ENCODE measurements at places on chromosomes 7 and 10. TPM values are rescaled to one million over a fixed set of nuclear protein-coding genes. Genes with fewer than 3 reads are reported as not detected.
A peak's percentile ranks its signal among the peaks of the same experiment; 100 is the strongest.

MRLN gene
- not detected for total RNA-seq

GTF2I gene
- total RNA-seq, result 381 TPM

TRPV6 gene
- 0.16 TPM for total RNA-seq

EPHA1 gene
- total RNA-seq, result not detected

GIMAP2 gene
- not detected for total RNA-seq

DNAH11 gene
- 0.63 TPM for total RNA-seq

DNA sequence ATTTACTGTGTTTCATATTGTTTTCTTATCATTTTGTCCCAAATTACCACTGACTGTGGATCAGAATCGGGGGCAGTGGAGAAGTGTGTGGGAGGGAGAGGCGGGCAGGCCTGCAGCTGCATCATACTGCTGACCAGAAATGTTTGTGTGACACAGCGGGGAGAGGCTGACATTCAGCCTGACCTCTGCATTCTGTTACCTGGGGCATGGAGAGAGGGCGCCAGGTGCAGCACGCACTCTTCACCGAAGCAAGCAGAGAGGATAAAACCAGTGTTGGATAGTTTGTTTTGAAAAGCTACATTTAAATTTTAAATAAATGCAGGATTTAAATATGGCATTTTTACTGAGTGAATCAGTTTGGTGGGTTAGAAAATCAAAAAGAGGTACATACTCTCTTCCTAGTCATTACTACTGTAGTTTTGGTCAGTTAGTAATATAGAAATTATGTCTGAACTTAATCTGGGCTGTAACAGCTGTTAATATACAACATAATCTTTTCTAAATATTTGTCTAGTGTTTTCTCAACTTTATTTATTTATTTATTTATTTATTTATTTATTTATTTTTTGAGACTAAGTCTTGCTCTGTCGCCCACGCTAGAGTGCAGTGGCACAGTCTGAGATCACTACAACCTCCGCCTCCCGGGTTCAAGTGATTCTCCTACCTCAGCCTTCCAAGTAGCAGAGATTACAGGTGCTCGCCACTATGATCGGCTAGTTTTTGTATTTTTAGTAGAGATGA lies 8.8 kb upstream of the STMP1 start:
- DNase-seq, result no peak

- no peak for DNase-seq
Measured at GRCh38 chr7:54581511-54581910, 39.3 kb downstream of the VSTM2A start.

DNA sequence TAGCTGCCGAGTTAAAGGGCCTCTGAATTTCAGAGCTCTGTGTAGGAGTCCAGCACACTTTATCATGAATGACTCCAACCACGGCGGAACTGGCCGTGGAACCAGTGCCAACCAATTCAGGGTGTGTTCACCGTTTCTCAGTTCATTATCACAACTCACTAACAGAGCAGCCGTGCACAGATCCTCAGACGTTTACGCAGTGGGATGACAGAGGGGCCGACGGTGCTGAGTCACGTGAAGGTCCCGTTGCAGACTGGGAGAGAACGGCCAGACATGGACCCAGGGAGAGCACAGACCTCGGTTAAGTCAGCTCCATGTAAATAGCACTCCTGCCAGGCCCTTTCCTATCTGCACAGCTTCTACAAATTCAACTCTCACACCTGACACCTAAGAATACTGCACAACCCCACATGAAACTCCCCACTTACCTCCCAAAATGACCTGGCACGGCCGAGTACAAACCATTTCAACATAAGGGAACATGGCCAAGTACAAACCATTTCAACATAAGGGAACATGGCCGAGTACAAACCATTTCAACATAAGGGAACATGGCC lies 95.5 kb downstream of the DIP2C start:
- no peak for DNase-seq

- DNase-seq, result peak; percentile 25
Measured at GRCh38 chr7:44973610-44974401, 5.0 kb downstream of the MYO1G start.

DNA sequence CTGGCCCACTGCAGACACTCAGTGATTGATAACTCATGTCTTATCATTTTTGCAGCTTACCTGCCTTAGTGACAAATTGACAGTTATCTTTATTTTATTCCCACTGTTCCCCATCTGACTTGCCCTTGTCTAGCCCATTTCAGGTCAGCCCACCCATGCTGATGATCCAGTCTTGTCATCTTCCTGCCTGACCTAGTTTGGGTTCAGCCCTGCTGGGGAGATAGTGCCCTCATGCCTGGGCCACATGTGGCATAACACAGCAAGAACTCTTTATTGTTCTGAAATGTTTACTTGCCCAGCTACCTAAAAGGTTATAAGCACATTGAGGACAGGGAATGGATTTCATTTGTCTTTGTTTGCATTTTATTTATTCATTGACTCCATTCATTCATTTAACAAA lies 75.6 kb downstream of the ENTPD1 start:
- DNase-seq, result no peak

DNA sequence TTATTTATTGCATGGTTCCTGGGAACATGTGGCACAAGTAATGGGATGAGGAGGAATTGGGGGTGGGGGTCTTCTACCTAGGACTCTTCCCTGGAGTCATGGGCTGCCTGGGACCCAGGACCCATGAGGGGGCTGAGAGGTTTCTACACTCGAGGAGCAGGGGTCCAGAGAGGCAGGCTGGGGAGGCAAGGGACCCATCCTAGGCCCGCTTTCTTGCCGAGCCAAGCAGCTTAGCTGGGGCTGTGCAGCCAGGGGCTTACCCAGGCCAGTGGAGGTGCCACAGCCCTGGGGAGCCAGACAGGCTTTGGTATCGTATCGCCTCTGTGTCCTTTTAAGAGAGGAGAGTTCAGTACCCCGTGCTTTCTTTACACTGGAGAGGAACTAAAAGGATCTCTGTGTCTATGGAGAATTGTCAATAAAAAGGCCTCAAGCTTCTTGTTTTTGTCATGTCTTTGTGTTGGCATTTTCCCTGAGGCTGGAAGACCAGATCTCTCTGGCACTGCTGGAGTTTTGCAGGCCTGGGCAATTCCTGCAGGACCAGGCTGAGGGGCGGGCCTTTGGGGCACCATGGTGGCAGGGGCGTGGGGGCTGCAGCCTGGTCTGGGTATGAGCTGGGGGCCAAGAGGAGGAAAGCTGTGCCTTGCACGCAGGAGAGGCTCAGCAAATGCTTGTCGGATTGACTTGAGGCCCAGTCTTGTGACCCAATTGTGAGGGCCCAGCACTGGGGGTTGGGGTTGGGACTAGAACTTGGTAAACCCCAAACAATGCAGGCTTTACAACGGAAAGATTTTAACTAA lies 11.1 kb downstream of the SFRP5 start:
- DNase-seq, result no peak

DNA sequence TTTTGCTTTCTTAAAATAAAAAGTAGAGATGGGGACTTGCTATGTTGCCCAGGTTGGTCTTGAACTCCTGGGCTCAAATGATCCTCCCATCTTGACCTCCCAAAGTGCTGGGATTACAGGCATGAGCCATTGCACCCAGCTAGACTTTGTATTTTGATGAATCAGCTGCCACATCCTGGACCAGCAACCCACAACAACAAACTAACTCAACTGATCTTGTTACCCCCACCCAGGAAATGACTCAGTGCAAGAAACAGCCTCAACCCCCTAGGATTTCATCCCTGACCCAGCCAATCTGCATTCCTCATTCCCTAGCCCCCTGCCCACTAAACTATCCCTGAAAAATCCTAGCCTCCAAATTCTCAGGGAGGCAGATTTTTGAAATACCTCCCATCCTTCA lies 123.8 kb downstream of the IPMK start:
- DNase-seq, result no peak

DNA sequence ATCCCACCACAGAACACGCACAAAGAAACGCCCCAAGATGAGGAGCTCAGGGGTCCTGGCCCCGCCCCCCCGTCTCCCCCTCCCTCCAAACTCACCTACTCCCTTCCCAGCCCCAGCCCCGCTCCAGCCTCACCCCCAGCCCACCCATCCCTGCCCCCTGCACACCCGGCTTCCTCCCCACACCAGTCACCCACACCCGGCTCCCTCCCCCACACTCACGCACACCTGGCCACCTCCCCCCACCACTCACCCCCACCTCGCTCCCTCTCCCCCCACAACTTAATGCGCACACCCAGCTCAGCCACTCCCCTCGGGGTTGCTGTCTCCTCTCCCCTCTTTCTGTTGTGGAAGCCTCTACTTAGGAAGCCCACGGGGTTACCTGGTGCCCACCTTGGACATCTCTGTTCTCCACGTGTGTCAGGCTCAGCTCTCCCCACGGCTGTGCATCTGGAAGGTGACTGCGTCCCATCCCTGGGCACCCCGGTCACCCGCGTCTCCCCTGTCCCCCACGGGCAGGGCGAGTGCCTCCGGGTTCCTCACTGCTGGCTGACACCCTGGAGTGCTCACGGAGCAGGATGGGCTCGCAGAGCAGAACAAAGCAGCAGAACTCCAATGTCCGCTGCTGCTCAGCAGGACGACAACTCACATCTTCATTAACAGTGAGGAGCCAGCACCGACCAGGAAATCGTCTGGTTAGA lies 166.8 kb downstream of the USP6NL start:
- no peak for DNase-seq

DNA sequence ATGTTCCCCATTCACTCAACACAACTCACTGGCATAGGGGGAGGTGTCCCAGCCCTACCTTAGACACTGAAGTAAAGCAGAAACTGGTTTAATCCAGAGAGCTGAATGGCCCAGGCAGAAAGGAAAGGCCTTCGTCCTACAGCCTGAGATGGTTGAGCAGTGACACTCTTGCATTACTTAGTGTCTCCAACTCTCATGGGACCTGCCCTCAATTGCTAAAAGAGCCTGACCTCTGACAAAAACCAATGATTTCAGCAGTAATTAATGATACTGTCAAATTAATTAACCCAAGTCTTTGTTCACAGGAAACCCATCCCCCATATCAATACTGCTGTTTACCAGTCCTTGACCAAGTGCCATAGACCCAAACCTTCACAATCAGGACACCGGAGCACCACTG lies 48.6 kb downstream of the ICA1 start:
- DNase-seq, result no peak

- peak; percentile 88 for DNase-seq
Measured at GRCh38 chr10:110918269-110918642, 724 bp downstream of the BBIP1 start.

DNA sequence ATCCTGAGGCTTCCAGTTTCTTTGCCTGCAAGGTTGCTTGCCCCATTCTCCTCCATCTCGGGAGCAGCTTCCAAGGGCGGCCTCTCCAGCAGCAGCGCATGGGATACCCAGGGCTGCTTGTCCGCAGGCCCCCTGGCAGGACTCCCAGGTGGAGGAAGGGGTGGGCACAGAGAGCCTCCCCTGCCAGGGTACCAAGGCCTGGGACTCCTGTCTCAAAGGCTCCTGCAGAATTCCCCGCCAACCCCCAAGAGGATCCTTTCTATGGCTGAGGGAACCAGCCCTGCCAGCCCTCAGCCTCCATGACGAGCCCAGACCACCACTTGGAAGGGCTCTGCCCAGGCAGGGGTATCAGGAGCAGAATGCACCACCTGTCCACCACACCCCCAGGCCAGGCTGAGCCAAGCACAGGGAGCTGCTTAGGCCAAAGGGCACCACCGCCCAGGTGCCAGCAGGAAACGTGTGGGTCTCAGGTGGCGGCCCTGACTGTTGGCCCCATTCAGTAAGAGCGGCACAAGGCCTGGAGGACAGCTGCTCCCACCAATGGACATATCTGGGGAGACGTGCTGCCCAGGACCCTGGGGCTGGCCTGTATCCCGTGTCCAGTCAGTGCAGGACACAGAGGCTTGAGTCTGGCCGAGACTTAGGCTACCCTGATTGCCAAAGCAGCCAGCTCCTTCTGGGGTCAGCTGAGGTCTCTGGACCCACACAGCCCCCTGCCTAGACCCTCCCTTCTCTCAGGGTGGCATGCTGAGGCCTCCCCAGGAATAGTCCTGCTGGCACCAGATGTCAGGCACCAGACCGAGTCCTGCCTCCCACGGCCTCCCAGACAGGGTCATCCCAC lies 33.8 kb upstream of the INPP5A start:
- no peak for DNase-seq
